Stimulated activated CD8-positive, alpha-beta memory T cell treated with anti-CD3 and anti-CD28 coated beads, Interleukin-7, amount 100 ng/mL, for 48 hours (primary cell): ENCODE measurements at places on chromosomes 11 and 22.

DNA sequence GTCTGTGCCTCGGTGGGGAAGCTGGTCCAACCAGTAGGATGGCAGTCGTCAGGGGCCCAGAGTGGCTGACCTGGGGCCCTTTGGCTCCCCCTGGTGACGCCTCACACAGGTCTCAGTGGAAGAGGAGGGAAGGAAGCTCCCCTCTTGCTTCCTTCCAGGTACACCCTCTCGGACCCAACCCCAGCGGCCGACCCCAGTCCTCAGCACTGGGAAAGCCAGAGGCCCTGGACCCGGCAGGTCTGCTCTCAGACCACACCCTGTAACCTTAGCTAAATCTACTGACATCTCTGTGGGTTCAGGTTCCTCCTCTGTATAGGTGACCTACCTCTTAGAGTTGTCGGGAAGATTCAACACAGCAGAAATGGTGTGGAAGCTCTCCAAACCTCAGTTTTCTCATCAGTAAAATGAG lies 3.4 kb upstream of the SCUBE1 start:
- DNase-seq, result peak; percentile 52

GRCh38 chr22:39815932-39816331 lies 77.6 kb downstream of the ENTHD1 start:
- no peak for DNase-seq

GRCh38 chr11:117822074-117823033 lies 2.2 kb downstream of the FXYD2 start:
- no peak for DNase-seq

GRCh38 chr22:47692811-47693210 lies 930.4 kb downstream of the TBC1D22A start:
- no peak for DNase-seq

- DNase-seq, result no peak
Observed at GRCh38 chr11:79273781-79274180, 167.0 kb downstream of the TENM4 start.

DNA sequence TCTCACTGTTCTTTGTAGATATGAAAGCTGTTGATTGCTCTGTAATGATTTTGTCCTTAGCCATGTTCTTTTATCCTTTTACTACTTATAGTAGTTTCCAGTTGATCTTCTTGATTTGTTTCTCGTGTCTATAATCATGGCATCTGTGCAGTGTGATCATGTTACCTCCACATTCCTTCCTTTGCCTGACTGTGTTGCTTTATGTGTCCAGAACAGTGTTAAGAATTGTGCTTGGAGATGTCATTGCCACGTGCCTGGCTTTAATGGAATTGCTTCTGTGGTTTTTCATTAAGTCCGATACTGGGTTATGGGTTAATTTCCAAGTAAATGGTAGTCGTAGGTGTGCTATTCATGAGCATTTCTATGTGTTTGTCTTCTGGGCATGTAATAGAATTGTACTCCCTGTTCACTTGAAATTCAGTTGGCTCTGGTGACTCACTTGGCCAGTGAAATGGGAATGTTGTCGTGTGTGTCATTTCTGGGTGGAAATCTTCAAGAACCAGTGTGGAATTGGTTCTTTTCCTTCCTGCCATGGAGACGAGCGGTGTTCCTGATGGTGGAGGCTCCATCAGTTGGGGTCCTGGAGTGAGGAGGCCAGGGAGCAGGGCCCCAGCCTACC lies 6.8 kb downstream of the GTSE1 start:
- no peak for DNase-seq
